Ecto neural progenitor cell (in vitro differentiated cells): ENCODE measurements at places on chromosomes 12 and 14.

DNA sequence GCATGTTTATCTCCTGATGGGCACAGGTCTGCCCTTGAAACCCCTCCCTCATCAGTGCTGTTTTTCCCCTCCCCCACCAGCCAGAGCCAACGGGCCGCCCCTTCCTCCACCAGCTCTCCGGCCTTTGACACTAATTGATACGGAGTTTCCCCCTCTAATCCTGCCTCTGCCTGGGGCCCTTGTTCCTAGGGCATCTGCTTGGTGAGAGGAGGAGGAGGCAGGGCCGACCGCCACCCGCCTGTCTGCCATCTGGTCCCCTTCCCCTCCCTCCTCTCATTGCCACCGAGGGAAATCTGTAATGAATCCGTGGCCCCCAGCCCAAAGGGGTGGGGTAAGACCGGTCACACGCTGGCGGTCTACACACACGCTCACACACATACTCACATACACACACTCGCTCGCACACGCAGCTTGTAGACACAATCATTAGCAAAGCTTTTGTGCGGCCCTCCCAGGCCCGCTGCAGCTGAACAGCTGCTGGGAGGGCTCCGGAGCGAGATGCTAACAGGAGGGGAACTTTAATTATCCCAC lies 27.4 kb downstream of the SRRM4 start:
- peak; percentile 92 for DNase-seq

DNA sequence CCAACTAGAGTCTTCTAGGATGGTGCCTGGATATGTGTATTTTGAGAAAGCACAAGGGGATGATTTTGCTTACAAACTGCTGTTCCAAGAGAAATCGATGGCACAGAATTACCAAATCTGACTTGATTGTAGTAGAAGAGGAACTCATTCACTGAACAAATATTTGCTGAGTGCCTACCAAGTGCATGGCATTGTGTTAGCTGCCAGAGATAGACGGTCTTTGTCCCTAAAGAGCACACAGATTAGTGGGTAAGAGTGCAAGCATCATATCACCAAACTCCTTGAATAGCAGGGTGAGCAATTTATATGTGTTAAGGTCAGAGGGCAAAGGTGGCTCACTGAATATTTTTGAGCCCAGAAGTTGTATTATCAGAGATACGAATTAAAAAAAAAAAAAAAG lies 3.5 kb upstream of the FOXN3 start:
- no peak for DNase-seq

GRCh38 chr14:71659159-71659558 lies 273.1 kb upstream of the RGS6 start:
- no peak for DNase-seq

- DNase-seq, result no peak
These were observed 6.9 kb upstream of the FAIM2 start for GRCh38 chr12:49910331-49911212.

DNA sequence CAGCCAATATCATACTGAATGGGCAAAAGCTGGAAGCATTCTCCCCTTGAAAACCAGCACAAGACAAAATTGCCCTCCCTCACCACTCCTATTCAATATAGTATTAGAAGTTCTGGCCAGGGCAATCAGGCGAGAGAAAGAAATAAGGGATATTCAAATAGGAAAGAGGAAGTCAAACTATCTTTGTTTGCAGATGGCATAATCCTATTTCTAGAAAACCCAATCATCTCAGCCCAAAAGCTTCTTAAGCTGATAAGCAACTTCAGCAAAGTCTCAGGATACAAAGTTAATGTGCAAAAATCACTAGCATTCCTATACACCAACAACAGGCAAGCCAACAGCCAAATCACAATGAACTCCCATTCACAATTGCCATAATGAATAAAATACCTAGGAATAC lies 21.0 kb upstream of the ANP32D start:
- no peak for DNase-seq

DNA sequence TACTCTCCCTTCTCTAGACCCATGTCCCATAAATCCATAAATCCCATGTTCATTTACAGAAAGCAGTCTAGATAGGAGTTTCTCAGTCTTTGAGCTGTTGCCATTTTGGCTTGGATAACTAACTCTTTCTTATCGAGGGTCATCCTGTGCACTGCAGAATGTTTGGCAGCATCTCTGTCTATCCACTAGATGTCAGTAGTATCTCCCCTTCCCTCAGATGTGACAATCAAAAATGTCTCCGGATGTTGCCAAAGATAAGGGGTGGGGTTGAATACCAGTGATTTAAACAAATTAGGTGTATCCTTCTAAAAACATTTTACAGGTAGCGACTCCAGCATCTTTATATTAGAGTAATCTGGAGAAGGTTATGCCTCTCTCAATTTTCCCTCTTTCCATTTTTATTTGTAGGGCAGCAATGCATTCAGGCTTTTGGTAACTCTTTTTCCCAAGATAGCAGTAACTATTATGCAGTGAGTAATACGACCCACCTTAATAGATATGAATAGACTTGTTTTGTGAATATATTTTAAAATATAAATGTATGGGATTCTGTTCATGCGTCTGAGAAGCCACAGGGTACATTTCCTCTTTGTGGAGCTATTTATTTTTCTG lies 100.7 kb downstream of the LRRK2 start:
- DNase-seq, result no peak

- no peak for DNase-seq
These were observed 50.9 kb downstream of the ZFP36L1 start for GRCh38 chr14:68741839-68742470.

DNA sequence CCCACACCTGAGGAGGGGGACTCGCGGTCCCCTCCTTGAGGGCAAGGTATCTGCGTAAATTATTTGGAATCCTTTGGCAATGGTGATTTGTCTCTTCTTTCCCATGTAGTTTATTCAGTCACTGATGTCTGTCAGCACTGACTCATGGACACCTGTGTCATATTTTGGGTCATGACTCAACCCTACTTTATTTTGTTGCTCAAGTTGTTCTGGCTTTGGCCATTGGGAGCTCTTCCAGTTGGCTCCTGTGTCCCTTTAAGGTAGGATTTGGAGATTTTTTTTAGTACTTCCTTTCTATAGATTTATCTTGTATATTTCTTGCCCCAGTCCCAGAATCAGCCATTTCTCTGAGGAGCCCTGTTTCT lies 47.4 kb upstream of the C14orf180 start:
- no peak for DNase-seq

DNA sequence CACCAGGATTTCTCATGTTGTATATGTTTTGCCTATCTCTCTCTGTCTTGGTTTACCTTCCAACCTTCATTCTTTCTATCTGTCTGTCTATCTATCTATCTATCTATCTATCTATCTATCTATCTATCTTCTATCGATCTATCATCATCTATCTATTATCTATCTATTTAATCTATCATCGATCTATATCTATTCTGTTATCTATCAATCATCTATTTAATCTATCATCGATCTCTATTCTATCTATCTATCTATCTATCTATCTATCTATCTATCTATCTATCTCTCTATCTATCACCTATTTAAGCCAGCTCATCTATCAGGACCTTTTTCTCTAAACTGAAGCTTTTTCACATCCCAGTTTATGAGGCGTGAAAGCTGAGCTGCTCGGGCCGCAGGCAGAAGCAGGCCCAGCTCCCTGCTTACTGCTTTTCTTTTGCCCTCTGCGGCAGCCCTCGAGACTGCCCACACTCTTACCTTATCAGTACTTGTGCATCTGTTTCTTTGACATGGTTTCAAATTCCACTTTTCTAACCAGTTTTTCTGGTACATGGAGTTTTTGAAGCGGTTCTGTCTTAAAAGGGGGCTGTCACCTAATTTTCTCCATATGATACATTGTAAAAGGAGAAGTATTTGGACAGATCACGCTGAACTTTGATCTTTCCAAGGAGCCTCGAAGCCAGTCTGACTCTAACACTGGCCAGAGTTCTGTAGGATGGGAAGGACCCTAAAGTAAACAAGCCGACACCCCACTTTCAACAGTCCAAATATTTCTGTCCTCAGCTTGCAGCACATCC lies 44.4 kb upstream of the GSG1 start:
- DNase-seq, result no peak

- DNase-seq, result no peak
These were observed 7.6 kb downstream of the AKAP6 start for GRCh38 chr14:32336702-32337101.

DNA sequence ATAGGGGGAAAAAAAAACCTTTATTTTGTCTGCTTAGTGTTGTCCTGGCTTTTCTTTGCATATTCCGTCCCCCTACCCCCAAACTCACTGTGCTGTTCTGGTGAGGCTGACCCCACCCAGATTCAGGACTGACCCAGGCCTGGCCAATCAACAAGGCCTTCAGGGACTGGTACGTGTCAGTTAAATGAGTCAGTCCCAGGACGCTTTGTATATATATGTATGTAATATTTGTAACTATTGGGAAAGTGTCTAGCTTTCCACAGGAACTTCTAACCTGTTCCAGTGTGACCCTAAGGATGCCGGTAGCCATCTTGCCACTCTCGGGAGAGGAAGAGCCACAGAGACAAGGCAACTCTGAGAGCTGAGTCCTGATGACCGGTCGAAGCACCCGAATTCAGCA lies 107.4 kb downstream of the VCPKMT start:
- DNase-seq, result no peak

DNA sequence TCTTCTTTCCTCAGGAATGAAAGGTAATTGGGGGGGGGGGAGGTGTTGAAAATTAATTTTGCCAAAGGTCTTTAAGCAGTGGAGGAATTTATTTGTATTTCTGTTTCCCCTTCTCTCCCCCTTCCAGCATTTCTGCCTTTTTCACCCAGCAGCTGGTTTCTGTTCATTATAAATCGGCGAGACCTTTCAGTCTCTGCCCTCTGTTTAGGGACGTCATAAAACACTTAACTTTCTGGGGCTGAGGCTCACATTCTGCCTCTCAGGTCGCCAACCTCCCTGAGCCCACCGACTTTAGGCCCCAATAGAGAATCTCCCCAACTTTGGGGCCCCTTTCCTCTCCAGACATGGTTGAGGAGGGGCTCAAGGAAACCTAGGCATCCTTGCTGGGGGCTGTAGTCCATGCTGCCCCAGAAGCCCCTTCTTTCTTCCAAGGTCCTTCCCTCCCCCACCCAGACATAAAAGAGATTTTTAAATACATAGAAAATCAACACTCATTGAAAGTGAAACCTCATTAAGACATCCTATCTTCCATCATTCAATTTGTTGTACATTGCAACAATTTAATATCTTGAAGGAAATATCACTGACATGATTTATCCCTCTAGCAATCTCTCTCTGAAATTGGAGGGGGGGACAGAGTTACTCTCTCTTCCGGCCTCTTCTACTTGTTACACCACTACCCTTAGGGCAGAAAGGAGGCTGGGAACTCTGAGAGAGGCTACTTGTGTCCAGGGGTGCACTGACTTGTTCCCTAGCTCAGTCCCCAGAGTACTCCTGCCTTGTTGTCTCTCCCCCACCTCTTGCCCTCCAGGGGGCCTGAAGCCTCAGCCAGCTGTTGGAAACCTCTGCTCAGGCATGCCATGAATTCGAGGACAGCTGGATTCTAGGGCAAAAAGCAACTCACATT lies 2.5 kb upstream of the HOXC6 start:
- no peak for DNase-seq

DNA sequence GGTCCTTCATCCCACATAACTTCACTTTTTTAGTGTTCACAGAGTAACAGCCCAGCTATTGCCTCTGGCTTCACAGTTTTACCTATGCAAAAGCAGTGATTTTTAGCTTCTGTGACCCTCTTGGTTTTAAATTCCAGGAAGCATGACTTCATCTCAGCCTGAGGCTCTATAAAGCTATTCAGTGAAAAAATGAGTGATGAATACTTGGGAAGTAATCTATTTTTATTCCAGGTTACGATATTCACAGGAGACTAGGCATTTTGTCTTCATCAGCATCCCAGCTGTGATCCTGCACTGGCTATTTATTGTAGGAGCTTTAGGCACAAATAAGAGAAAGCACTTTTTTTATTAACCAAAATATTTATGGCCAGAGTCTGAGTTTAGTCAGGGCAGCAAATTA lies 164.8 kb downstream of the SNAPC1 start:
- no peak for DNase-seq

GRCh38 chr14:50344116-50344775 lies 32.1 kb downstream of the DMAC2L start:
- no peak for DNase-seq

- DNase-seq, result no peak
These were observed 31.9 kb upstream of the PAPOLA start for GRCh38 chr14:96470331-96470730.

DNA sequence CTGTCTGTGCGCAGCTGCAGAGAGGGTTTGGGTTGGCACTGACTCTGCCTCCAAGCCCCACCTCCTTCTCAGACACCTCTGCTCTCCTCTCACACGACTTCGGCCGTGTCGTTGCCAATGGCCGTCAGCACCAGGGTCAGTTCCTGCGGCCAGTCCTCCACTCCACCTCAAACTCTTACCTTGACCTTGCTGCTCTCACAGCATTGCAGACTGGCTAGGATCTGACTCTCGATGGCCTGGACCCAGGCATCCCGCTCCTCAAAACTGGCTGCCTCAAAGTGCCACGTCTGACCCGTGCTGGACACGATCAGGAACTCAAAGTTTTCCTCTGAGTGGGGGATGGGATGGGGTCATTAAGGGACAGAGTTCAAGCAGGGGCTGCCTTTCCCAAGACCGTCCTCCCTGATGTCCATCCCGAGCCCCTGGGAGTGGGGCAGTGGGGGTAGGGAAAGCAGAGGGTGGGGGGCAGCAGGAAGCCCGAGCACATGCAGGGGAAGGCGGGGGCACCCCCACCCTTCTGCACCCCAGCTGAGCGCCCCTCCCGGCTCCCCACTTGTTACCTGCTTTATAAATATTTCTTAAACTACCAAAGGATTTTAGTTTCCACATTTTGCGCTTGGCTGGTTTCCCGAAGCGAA lies 10.7 kb downstream of the AGAP2 start:
- no peak for DNase-seq

- no peak for DNase-seq
These were observed 8.5 kb upstream of the IL26 start for GRCh38 chr12:68234140-68234539.

- DNase-seq, result no peak
These were observed 205.0 kb upstream of the CDKN3 start for GRCh38 chr14:54191846-54192245.

- DNase-seq, result no peak
These were observed 46.9 kb upstream of the SLC24A4 start for GRCh38 chr14:92276074-92276473.

DNA sequence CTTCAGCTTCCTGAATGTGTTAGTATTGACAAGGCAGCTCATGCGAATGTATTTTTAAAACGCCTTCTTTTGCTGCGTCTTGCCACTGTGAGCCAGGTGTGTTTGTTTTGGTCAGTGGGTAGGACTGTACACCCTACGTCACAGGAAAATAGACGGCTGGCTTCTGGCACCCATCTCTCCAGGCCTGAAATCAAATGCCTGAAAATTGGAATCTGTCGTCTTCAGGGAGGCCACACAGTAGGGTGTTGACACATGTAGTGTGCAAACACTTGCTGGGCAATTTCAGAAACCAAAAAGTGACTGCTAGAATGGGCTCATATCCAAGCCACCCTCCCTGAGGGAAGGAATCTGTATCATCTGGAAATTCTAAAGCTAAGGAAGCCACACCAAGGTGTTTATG lies 209.3 kb downstream of the TTC8 start:
- no peak for DNase-seq
